ENCODE measurements at places on chromosomes 6 and 20.

DNA sequence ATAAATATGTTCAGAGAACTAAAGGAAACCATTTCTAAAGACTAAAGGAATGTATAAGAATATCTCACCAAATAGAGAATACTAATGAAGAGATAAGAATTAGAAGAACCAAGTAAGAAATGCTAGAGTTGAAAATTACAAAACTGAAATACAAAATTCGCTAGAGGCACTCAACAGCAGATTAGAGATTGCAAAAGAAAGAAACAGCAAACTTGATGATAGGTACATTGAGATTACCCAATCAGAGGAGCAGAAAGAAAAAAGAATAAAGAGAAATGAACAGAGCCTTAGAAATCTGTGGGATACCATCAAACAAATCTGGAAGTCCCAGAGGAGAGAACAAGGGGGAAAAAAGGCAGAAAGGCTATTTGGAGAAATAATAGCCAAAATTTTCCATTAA is 6.3 kb upstream of the PDCD2 start:
- no peak for DNase-seq

DNA sequence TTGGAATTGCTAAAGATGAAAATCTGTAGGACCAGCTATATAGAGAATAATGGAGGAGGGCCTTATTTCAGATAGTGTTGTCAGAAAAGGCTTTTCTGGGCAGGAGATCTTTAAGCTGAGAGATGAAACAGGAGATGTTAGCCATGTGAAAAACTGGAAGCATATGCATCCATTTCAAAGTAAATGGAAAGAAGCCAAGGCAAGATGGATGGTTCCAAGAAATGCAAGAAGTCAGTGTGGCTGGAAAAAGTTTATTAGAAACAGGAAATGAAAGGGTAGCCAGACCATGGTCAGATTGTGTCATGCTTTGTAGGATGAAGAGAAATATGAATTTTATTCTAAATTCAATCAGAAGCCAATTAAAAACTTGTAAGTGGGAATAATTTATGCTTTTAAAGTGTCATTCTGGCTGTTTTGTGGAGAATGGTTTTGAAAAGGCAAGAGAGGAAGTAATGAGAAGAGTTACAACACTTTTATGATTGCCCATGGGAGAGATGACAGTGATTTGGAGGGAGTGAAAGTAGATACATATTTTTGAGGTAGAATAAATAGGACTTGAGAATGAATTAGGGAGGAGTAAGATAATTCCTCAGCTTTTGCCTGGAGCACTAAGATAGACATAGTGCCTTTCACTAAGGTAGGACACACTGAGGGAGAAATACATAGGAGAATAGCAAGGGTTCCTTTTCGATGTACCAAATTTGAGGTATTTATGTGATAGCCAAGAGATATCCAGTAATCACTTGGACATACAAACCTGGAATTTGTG is 620.1 kb downstream of the HTR1B start:
- DNase-seq, result no peak

- no peak for DNase-seq
Measured at GRCh38 chr6:20778459-20778858, 244.2 kb downstream of the CDKAL1 start.

DNA sequence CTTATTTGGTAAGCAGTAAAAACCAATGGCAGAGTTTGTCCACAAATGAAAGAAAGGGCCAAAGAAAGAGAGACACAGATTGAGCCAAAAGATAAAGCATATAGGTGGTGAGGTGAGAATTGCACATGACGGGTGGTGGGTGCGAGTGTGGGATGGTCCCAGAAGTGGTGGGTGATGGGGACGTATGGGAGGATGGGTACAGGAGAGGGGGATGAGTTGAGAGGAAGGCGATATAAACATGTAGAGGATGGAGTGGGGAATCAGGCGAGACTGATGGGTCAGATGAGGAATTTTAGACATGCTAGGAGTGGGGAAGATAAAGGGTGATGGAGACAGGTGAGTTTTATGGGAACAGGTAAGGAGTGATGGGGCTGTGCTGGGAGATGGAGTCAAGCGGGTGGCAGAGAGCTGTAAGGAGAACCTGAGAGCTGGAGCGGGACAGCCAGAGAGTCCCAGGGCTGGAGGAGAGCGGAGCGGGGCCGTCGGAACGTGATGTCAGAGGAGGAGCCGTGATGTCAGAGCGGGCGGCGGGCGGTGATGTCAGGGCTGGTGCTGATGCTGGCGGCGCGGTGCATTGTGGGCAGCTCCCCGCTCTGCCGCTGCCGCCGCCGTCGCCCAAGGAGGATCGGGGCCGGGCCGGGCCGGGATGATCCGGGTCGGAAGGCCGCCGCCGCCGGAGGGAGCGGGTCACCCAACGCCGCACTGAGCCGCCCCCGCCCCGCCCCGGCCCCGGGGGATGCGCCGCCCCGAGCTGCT is at the start of gene TTBK1:
TTBK1 (plus strand) TSS at position 574 of the 756 bp plus-strand sequence. CDS start 3,180 bp downstream, outside the sequence.
- peak; percentile 18 for DNase-seq

DNA sequence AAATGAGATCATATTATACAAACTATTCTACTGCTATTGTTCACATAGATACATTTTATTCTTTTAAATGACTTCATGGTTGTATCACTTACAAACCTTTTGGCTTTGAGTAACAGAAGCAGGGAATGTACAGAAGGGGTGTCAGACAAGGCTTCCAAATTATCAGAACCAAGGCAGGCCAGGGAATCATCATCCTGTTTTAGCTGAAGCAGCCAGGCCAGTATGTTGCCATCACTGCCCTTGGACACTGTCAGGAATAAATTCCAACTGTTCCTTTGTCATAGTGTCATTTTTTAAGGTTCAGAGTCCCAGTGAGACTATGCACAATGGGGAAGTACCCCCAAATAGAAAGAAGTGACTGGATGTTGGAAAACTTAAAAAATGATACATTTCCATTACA is 23.1 kb upstream of the PKIG start:
- DNase-seq, result no peak

DNA sequence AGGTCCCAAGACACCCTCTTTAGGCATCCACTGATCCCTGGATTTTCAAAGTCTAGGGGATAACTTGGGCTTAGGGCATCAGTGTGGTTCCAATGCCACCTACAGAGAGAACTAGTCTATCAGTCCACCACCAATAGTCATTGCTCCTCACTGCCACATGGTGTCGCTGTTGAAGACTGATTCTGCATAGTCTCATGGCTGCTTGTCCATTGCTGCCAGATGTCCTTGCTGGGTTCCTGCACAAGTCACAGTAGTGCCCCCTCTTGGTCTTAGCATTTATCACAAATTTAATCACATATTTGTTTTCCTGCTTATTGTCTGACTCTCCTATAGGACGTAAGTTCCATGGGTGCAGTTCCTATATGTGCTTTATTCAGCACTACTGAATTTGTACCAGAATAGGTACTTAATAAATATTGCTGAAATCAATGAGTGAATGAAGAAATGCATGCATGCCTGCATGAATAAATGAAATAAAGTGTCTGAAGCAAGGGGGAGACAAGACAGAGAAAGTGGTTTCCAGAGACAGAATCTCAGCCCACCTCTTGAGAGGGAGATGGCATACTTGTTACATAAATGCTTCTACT is 45.9 kb upstream of the RALY start:
- no peak for DNase-seq

DNA sequence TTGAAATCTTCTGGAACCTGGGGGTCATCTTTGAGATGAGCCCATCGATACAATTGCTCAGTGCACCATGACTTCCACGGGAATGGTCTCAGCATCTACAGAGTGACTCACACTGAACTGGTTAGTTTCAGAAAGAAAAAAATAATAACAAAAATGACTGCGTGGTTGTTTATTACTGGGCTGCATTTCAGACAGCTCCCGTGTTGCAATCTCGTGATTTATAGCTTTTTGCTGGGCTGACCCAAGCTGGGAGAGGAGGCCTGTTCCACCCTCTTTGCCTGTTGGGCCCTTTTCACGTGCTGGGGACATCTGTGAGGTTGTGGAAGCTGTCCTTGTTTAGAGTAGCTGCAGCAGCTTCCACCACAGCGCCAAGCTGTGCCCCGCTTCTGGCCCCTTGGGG is 225.5 kb downstream of the BMP7 start:
- DNase-seq, result no peak

DNA sequence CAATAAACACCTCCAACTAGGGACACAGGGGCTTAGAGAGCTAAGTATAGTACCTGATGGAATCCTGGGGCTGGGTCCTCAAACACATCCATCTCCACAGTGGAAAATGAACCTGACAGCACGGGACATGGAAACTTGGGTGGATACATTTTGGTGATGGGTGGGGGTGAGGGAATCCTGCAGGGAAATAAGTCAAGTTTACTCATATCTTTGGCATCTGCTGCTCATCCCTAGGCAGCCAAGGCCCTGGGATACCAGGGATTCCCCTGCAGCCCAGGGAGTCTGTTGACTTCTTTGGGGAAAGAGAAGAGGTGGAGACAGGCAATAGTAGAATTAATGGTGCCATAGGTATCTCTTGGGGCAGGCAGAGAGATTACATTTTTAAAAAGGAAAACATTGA is 6.6 kb downstream of the APOBEC2 start:
- DNase-seq, result no peak

GRCh38 chr6:40349901-40350746 is 237.0 kb downstream of the LRFN2 start:
- DNase-seq, result no peak

GRCh38 chr6:122005661-122006060 is 393.8 kb upstream of the HSF2 start:
- no peak for DNase-seq

Data from midbrain (tissue), 1 donor.